ENCODE measurements at places on chromosomes 16 and 17.
A peak's percentile ranks its signal among the peaks of the same experiment; 100 is the strongest.

DNA sequence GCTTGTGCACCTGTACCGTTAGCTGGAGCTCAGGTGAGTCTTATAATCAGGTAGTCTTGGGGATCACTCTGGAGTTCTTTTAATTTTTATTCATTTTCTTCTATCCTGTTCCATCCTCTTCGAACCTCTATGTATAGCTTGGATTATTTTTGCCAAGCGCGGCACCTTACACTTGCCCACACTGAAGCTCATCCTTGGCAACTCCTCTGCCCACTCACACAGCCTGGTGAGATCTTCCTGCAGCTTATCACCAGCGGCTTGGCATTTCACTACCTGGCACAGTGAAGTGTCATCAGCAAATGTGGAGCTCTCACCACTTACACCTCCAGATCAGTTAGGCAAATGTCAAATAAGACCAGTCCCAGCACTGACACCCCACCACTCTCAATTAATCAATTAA lies 116.7 kb downstream of the CACNG3 start:
- DNase-seq = no peak

- DNase-seq = no peak
Measured at GRCh38 chr16:57151369-57151768, 34.5 kb downstream of the PSME3IP1 start.

DNA sequence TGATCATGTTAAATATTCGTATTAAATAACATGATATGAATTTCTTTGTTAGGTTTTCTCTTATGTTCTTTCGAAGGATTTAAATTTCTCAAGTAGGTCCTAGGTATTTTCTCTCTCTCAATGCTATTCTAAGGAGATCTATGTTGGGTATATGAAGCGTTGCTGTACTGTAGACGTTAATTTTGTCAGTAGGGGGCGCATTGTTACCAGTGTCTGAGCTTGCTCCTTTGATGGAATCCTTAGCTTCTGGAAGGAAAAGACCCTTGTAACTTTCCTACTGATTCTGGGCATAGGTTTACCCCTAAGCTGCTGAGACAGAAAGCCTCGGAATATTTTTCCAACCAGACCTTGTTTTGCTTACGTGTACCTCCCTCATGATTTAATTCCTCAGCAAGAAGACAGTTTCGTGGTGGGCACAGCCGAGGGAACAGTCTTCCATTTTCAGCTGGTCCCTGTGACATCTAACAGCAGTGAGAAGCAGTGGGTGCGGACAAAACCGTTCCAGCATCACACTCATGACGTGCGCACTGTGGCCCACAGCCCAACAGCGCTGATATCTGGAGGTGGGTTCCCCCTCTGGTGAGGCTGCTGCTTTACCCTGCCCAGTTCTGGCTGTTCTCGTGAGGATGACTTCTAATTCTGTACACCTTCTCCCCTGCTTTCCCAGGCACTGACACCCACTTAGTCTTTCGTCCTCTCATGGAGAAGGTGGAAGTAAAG lies 17.9 kb downstream of the UTP4 start:
- DNase-seq = peak; percentile 35

DNA sequence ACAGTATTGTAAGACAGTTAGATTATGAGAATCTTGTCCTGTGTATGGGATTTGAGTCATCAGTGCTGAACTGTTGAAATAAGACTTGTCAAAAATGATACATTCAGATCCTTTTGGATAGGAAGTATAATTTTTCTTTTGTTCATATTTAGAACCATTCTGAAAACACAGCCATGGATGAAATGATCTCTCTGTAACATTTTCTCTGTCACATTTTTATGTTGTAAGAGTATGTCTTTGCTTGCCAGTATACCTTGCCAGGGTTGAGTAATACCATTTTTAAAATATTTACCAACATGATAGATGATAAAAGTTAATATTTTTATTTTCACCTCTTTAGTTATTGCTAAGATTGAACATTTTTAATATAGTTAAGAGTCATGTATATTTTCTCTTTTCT lies 45.0 kb downstream of the NSRP1 start:
- no peak for DNase-seq

- no peak for DNase-seq
Measured at GRCh38 chr16:89904606-89905510, 13.8 kb upstream of the MC1R start.

- no peak for DNase-seq
Measured at GRCh38 chr16:88049561-88050545, 98.6 kb downstream of the BANP start.
